ENCODE measurements at places on chromosomes 5 and 9.

DNA sequence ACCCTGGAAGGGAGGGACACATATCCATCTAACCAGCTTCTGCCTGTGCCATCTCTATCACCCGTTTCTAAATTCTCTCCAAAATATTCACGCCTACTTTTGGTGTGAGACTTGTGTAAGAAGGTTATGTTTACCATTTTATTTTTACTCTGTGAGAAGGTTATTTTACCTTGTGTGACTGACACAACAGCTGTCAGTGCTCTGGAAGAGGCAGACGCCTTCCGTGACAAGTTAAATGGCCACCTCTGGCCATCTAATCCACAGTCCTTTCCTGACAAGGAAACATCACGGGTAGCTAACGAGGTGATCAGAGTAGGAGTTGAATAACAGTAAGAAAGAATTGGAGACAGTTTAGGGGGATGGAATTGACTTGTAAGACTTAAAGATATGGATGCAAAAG is 443.8 kb upstream of the PIK3R1 start:
- no peak for DNase-seq

DNA sequence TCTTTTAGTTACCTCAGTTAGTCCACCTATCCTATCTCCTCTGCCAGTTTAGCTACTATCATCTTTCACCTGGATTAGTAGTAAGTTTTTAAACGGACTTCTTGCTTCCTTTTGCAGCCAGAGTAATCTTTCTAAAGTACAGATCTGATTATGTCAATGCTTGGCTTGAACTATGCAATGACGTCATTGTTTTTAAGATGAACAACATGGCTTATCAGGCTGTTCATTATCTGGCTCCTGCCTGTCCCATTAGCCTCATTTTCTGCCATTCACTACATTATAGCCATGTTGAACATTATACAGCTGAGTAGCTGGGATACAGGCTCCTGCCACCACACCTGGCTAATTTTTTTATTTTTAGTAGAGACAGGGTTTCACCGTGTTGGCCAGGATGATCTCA is 98.7 kb downstream of the RANBP17 start:
- DNase-seq, result no peak

- no peak for DNase-seq
These were observed 75.5 kb downstream of the CSNK1A1 start for GRCh38 chr5:149475777-149476176.

GRCh38 chr5:113273948-113274347 is 160.8 kb downstream of the TSSK1B start:
- no peak for DNase-seq

- no peak for DNase-seq
These were observed 280.4 kb downstream of the ZSWIM6 start for GRCh38 chr5:61612431-61612830.

GRCh38 chr5:758698-759053 is 25.9 kb downstream of the ZDHHC11B start:
- no peak for DNase-seq

DNA sequence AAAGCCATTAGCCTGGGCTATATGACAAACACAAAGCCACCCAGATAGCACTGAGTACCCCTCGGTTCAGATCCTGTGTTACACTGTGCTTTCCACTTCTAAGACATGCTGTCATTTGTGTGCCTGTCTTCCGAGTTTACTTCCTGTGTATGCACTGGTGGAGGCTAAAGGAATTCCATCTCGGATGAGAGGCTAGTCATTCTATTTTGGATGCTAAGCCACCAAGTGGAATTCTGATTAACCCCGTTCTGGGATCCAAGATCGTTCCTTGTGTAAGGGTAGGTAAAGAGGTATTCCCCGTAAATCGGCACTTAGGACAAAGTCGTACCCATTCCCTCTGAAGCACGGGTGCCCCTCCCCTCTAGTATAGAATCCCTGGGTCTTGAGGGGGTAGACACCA is 8.7 kb downstream of the PROP1 start:
- DNase-seq, result no peak

- DNase-seq, result no peak
These were observed 340.9 kb upstream of the KIF2A start for GRCh38 chr5:61965069-61965468.

- no peak for DNase-seq
These were observed 10.8 kb downstream of the SH3PXD2B start for GRCh38 chr5:172443441-172444109.

DNA sequence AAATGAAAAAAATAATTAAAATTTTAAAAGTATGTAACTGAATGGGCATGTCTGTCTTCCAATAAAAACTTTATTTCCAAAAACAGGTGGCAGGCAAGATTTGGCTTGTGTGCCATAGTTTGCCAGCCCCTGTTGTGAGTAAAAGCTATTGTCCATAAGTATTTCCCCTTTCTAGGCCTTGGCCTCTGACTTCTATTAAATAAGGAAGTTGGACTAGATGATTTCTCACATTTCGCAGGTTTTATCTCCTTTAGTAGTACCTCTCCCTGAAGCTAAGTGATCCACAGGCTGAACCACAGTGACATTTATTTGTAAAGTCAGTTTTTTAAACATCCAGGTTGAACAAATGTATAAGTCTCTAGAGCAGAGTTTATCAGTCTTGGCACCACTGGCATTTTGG is 41.3 kb downstream of the RECK start:
- DNase-seq, result no peak

DNA sequence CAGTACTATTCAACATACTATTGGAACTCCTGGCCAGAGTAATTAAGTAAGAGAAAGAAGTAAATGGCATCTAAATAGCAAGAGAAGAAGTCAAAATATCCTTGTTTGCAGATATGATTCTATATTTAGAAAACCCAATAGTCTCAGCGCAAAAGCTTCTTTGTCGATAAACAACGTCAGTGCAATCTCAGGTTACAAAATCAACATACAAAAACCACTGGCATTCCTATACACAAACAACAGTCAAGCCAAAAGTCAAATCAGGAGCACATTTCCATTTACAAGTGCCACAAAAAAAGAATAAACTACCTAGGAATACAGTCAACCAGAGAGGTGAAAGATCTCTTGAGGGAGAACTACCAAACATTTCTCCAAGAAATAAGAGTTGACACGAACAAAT is 1901.9 kb upstream of the ACO1 start:
- DNase-seq, result no peak

- DNase-seq, result no peak
These were observed 546 bp downstream of the DNAJB5 start for GRCh38 chr9:34989946-34990635.

DNA sequence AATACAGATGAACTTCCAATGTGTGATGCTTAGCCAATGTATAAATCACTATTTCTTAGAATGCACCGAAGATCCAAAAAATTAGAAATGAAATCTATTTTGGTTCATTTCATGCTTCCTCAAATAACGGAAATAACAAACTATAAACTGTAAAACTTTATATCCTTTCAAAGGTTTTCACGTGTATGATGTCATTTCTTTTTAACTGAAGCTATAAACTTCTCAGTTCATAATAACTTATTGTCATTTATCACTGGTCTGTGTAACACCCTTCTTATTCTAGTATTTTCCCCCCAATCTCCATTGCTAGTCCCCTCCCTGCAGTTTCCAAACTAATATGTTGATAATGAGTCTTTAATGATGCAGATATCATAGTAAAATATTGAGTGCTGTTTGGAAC is 36.4 kb downstream of the DMRT2 start:
- DNase-seq, result no peak

- no peak for DNase-seq
These were observed 329.6 kb upstream of the RGMB start for GRCh38 chr5:98443881-98444280.

- no peak for DNase-seq
These were observed 91.1 kb downstream of the NRG2 start for GRCh38 chr5:139951983-139952382.

DNA sequence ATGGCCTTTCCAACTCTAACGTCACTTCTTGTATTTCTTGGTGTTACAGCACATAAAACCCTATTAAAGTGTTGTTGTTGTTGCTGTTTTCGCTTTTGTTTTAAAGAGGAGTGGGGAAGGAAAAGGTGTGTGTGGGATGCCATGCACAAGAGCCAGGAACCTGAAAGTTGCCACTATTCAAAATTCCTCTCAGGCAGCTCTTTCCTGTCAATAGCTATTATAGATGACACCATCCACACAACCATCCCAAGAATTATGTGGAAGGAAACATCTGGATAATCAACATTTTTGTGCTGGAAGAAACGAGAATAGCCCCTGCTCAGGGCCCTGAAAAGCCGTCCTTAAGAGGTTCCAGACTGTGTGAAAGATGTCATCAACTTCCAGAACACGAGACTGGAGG is 79.3 kb downstream of the SHB start:
- DNase-seq, result no peak

DNA sequence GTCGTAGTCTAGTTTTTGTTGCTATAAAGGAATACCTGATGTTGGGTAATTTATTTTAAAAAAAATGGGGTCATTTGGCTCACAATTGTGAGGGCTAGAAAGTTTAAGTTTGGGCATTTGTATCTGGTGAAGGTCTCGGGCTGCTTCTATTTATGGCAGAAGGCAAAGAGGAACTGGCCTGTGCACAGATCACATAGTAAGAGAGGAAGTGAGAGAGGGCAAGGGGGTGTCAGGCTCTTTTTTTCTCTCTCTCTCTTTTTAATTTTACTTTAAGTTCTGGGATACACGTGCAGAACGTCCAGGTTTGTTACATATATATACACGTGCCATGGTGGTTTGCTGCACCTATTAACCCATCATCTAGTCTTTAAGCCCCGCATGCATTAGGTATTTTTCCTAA is 453.3 kb downstream of the DIRAS2 start:
- no peak for DNase-seq

GRCh38 chr5:133289686-133290367 is 238.0 kb downstream of the HSPA4 start:
- DNase-seq, result no peak

DNA sequence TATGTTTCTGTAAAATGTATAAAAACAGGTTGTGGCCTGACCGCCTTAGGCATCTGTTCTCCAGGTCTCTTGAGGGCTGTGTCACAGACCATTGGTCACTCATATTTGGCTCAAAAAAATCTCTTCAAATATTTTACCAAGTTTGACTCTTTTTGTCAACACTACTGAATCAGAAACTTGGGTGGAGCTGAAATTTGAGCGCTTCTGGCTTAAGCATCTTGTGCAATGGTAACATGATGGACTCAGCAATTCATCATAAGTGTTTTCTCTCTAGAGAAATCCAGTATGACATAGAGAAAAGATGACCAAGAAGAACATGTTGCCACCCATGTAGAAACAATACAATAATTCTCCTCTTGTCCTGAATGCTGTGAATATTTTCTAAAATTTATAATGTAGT is 387.9 kb downstream of the MAT2B start:
- no peak for DNase-seq

DNA sequence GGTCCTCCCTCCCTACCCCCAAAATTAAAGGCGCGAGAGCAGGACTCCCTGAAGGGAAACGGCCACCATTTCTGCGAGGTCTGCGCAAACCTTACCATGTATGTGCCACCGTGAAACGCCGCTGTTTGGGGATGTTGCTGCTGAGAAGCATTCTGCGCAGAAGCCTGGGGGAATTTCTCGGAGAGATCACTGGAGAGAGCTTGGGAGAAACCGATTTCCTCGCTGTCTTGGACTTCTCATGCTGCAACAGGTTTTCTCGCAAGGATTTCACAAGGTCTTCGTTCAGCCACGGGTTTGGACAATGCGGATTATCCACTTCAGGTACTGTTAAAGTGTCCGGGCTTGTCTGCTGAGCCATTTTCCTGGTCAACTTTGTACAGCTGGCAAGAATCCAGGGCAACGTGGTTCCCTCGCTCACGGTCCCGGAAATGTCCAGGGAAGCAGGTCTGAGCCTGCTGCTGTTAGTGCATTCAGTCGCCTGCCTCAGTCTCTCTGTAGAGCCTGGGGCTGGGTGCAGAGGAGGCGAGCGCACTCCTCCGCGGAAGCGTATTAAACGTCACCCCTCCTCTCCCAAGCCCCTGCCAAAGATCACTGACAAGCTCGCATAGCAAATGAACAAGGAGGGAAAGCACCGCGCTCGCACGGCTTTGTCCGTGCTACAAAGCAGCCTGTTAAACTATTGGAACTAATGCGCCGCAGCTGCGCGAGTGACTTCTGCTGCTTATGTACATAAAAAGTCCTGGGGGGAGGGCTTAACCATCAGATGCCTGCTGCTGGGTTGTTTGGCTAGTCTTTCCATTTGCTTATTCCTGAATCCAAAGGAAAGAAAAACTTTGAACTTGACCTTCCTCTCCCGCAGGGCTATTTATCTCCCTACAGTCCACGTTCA is 125.1 kb downstream of the PDE4D start:
- no peak for DNase-seq

Measured in T follicular helper cell (primary cell).